ENCODE measurements at places on chromosomes 12 and 14.

- no peak for DNase-seq
Measured at GRCh38 chr12:91099341-91099740, 12.0 kb downstream of the LUM start.

DNA sequence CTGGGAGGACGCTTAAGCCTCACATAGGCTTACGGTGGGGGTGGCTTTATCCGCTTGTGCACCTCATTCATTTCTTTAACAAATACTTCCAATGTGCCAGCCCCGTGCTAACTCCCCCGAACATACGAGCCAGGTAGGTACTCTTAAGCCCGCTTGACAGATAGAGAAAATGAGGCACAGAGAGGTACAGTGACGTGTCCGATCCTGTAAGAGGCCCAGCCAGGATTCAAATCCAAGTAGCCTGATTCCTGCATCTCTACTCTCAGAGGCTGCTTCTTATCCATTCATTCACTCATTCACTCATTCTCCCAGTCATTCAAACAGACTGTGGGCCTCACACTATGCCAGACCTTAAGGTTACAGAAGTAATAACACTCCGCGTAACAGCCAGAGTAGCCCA lies 477 bp downstream of the OAS3 start:
- DNase-seq, result no peak

DNA sequence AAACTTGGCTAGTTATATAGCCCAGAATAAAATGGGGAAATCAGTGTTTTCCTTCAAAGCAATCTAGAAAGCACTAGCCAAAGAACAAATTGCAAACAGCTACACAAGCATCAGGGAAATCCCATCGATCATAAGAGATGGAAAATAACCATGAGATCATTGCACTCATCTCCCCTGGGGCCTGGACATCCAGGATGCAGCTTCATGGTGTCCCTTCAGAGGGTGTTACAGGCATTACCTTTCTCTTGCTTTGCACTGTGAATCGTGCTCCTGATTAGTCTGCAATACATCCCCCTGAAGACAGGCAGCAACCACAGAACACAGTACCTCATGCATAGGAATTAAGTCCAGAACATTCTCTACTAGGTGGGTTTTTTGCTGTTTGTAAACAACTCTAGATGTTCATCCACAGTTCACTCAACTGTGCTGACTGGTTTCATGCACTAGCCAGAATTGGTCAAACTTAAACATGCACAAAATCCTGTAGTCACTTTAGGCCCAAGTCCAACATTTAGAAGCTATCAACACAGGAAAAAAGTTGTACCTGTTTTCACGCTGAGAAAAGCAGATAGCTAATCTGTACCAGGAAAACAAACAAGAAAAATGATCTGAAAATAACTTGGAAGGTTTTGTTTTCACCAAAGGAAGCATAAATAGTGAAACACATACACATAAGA lies 120.1 kb downstream of the ZFP36L1 start:
- no peak for DNase-seq

GRCh38 chr12:80032946-80033345 lies 66.4 kb upstream of the OTOGL start:
- DNase-seq, result no peak

Measured in AG04450 (cell line).